ENCODE measurements at places on chromosomes 12 and 14. TPM values are rescaled to one million over a fixed set of nuclear protein-coding genes. Genes with fewer than 3 reads are reported as not detected.

Gene STAB2
- total RNA-seq = 2.5 TPM

Gene TRHDE
- 0.98 TPM for total RNA-seq

Gene C12orf60
- total RNA-seq = 1.6 TPM

Gene NUDT14
- 13.6 TPM for total RNA-seq

Gene TSPAN19
- not detected for total RNA-seq

Gene GTF2A1
- 27.5 TPM for total RNA-seq

Gene NKX2-1
- not detected for total RNA-seq

Gene LRRC10
- total RNA-seq = not detected

Gene IL26
- not detected for total RNA-seq

Gene PPP1R12A
- 137 TPM for total RNA-seq

Gene SYNDIG1L
- 1.0 TPM for total RNA-seq

Gene SERPINA10
- not detected for total RNA-seq
